Stimulated activated CD8-positive, alpha-beta memory T cell treated with anti-CD3 and anti-CD28 coated beads, Interleukin-4, amount 100 ng/mL, for 1 hour (primary cell): ENCODE measurements at places on chromosomes 4 and X.

- DNase-seq = no peak
These were observed 166.4 kb upstream of the AFF2 start for GRCh38 chrX:148333989-148334388.

- DNase-seq = no peak
These were observed 185.8 kb upstream of the RPS6KA3 start for GRCh38 chrX:20452487-20452886.

DNA sequence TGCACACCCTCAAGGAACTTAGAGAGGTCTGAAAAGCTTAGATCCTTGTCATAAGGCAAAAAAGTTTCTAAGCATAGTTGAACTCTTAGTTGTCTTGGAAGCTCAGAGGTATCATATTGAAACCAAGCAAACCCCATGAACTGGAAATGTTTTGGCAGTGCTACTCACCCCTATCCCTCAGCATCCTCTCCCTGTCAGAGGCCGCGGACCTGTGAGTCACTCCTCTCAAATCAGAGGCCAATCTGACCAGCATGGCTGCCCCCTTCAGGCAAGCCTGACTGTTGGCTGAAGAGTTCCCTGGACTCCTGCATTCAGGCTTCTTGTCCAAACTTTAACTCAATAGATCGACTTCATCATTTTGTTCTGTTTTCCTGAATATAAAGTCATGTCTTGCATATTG, 69.4 kb downstream of the KCNIP4 start:
- no peak for DNase-seq

GRCh38 chr4:5465529-5465928, 242.8 kb downstream of the EVC2 start:
- no peak for DNase-seq

GRCh38 chrX:54085666-54086065, 41.4 kb upstream of the PHF8 start:
- DNase-seq = no peak

DNA sequence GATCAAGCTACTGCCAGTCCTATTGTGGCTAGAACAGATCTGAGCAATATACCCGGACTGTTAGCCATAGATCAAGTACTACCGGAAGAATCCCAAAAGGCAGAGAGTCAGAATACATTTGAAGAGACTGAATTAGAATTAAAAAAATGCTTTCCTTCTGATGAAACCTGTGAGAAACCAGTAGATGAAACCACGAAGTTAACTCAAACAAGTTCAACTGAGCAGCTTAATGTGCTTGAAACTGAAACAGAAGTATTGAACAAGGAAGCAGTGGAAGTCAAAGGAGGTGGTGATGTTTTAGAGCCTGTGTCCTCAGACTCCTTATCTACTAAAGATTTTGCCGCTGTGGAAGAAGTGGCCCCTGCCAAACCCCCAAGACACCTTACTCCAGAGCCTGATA, 46.8 kb downstream of the WDR44 start:
- no peak for DNase-seq

GRCh38 chr4:73788411-73788810, 48.0 kb downstream of the CXCL8 start:
- no peak for DNase-seq

- DNase-seq = no peak
These were observed 264.3 kb downstream of the RAPGEF2 start for GRCh38 chr4:159366966-159367780.

DNA sequence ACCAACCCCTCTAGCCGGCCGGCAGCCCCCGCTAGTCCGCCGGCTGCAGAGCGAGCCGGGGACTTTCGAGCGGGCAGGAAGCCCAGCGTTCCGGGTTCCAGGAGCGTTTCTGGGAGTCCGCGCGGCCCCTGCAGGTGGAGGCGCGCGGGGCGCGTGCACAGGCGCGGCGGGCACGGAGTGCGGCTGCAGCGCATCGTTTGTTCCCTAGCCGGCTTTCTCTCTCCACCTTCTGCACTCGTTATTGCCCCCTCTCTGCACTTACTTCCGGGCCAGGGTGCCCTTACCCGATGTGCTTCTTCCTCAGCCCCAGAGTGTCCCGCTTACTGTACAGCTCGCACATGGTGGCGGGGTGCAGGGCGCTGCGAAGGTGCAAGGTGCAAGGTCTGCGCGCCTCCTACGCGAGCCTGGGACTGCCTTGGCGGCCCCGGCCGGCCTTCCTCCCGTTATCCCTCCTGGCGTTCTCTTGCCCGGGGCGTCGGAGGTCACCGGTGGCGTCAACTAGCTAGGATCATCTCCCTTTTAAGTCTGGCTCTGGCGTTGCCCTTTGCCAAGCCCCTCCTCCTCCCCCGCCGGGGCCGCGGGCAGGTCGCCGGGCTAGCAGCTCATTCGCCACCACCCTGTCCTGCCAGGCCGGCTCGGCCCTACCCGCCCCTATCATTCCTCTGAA, at the start of gene ETNPPL:
Gene ETNPPL, minus strand, starts transcription at position 495 of the 667 bp plus-strand sequence. Its CDS starts 155 bp downstream, at position 340.
- no peak for DNase-seq

DNA sequence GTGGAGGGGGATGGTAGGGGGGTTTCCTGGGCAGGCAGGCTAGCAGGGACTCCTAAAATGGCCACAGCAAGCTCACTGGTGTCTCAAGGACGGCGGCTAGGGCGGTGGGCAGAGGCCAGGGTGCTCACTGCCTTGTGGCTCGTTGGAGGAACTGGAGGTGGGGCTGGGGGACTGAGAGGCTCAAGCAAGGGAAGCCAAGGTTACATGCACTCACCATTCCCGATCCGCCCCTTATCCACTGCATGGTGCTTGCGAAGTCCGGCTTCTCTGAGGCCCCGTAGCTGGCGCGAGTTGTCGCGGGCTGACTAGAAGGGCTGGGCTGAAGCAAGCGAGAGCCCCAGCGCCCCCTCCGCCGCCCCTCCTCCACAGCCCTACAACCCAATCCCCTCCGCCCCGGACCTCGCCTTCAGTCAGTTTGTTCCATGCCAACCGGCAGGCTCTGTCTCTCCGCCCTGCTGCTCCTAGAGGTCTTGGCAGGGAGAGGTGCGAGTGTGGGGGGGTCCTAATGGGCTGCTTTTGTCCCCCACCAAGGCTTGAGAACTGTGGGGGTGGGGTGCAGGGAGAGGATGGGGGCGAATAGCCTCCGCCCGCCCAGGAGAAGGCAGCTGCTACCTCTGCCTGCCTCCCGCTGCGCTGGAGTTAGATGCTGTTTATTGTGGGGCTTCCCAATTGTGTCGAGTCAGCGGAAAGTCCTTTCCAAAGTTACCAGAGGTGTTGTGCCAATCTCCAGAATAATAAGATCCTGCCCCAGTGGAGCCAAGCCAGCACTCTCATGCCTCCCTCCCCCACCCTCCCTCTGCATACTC, at the start of gene ARHGEF9:
Gene ARHGEF9, minus strand, starts transcription at position 313 of the 806 bp plus-strand sequence. Its CDS starts 69 bp downstream, at position 244.
- DNase-seq = no peak

DNA sequence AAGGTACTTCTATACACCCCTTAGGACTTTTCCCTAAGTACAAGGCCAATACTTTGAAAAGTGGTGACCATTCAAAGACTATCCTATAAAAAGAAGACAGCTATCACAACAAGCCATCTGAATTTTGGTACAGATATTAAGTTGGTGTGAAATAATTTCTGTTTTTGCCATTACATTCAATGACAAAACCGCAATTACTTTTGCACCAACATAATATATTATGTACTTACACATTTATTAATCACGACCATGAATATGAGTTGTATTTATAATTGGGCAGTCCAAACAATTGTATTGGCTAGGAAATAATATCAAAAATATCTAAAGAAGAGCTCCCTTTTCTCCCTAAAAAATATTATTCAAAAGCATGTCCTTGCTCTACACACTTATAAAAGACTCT, 215.7 kb downstream of the TMA16 start:
- DNase-seq = no peak

- DNase-seq = no peak
These were observed 278.5 kb upstream of the EMCN start for GRCh38 chr4:100796332-100796731.

- DNase-seq = no peak
These were observed 752.5 kb upstream of the PCDH10 start for GRCh38 chr4:132396636-132397035.

GRCh38 chrX:69019073-69019890, 146.0 kb downstream of the PJA1 start:
- no peak for DNase-seq

DNA sequence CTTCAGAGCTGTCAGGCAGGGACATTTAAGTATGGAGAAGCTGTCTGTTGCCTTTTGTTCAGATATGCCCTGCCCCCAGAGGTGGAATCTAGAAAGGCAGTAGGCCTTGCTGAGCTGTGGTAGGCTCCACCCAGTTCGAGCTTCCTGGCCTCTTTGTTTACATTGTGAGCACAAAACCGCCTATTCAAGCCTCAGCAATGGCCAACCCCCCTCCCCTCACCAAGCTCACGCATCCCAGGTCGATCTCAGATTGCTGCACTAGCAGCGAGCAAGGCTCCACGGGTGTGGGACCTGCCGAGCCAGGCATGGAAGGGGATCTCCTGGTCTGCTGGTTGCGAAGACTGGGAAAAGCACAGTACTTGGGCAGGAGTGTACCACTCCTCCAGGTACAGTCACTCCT, 59.3 kb downstream of the ZNF674 start:
- DNase-seq = no peak

DNA sequence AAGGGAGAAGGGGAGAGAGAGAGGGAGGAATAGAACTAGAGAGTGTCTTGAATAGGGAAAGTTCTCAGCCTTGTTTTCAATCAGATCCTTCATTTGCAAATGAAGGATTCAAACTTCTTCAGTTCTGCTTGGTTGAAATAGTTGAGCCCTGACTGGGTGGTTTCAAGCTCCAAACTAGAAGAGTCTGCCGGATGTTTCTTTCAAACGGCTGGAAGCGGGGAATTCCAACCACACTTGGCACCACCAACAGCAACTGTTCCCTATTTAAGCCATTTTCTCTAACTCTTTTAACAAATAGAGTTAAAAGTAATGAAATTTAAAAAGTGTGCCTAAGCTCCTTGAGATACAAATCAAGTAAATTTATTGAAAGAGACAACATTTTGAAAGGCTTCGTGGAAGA, 67.5 kb upstream of the DDX60 start:
- no peak for DNase-seq

- DNase-seq = no peak
These were observed 12.7 kb upstream of the PAQR3 start for GRCh38 chr4:78951862-78952472.

GRCh38 chr4:184373886-184374405, 100.4 kb downstream of the IRF2 start:
- no peak for DNase-seq

DNA sequence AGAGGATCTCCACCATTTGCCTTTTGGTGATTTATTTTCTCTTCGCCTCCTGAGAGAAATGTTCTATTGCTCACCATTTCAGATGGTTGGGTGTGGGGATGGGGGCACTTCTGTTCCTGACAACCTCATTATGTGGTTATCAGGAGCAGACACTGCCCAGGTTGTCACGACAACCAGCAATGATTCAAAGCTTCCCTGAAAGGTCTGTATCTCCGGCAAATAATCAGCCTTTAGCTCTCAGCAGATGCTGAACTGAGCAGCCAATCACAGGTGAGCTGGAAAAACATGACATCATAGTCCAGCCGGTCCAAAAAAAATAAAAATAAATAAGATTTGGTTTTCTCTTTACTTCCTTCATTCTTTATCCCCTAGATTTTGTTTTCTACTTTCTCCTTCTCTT, 5.5 kb upstream of the PAK3 start:
- DNase-seq = no peak

GRCh38 chrX:142680038-142680437, 345.7 kb upstream of the SPANXN4 start:
- DNase-seq = no peak

- no peak for DNase-seq
These were observed 119.4 kb downstream of the LUZP4 start for GRCh38 chrX:115408771-115409400.

DNA sequence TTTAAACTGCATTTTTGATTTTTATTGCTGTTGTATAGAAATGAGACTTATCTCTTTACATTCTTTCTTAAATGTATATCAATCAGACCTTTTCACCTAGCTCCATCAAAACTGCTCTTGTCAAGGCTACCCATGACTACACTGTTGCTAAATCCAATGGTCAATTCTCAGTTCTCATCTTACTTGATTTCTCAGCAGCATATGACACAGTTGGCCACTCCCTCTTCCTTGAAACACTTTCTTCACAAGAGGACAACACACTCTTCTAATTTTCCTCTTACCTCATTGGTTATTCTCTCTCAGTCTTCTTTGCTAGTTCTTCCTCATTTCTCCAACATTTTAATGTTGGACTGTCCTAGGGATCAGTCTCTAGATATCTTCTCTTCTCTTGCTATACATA, 94.1 kb upstream of the CITED1 start:
- no peak for DNase-seq

DNA sequence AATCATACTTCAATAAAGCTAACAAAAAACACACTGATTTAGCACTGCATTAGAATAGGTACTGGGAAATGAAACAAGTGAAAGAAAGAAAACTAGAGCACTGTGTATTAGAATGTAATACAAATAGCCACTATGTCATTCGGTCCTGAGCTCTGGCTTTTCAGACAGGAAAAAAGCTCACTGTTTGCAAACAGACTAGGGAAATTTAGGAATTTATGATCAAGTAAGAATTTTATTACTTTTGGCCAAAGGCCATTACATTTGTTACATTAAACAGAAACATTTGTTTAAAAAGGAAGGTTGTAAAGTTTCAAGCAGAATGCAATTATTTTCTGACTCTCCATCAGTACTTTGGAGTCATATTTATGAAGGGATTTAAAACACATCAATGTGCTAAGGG, 68.7 kb downstream of the KLHL8 start:
- no peak for DNase-seq

DNA sequence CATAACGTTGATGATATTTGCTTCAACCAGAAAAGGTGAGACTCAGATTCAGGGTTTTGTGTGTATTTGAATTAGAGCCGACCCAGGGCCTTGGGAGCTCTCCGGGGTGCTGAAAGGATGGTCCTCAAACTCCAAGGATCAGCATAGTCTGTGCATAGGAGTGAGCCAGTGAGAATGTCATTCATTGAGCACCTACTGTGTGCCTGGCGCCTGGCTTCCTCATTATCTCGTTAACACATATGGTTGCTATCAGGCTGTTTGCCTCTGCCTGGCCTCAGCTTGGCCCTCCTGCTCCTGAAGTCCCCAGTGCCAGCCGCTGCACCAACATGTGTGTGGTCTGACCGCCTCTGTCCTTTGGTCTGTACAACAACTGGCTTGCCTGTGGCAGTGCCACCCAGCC, 25.1 kb upstream of the JAKMIP1 start:
- no peak for DNase-seq

DNA sequence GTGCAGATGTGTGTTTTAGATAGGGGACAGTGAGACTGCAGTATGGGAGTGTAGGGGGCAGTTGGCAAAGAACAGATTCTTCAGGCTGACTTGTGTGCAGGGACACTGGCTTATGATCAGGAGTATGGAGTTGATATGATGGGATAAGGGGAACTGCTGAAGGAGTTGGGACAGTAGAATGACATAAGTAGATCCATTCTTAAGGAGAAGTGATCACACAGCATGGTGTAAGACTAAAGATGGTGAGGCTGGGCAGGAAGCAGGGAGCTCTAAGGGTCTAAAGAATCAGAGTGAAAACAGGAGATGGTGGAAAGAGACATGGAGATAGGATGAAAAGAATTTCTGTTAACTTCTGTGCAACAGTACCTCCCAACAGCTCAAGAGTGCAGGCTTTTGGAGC, 70.7 kb downstream of the REELD1 start:
- no peak for DNase-seq
